ENCODE measurements at places on chromosomes 13 and 19. TPM values are rescaled to one million over a fixed set of nuclear protein-coding genes. Genes with fewer than 3 reads are reported as not detected.

ANKRD24 gene
- 1.3 TPM for total RNA-seq

GRIN2D gene
- 0.18 TPM for total RNA-seq

SLAIN1 gene
- 33.6 TPM for total RNA-seq

MAP4K1 gene
- 383 TPM for total RNA-seq

Measured in activated CD4-positive, alpha-beta memory T cell treated with anti-CD3 and anti-CD28 coated beads, Interleukin-2, amount 10 ng/mL, durations not matched to agents 7 days and 5 days (primary cell).